Cardiac septum (tissue), 1 donor: ENCODE measurements at places on chromosomes 4 and X. TPM values are rescaled to one million over a fixed set of nuclear protein-coding genes. Genes with fewer than 3 reads are reported as not detected.

DNA sequence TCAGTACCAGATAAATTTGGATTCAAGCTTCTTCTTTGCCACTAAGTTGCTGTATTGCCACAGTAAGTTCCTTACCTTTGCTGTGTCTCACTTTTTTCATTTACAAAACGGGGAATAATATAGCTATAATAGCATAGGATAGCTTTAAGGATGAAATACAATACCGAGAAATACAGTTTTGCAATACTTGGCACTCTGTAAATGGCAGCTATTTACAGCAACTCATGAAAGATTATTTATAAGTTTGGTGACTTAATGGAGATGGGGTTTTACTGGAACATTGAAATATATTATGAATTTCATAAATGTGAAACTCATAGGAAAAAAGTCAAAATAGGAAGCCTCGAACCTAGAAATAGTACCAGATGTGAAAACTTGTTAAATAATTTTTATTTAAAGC is 27.6 kb downstream of the ANXA10 start:
- no peak for DNase-seq

DNA sequence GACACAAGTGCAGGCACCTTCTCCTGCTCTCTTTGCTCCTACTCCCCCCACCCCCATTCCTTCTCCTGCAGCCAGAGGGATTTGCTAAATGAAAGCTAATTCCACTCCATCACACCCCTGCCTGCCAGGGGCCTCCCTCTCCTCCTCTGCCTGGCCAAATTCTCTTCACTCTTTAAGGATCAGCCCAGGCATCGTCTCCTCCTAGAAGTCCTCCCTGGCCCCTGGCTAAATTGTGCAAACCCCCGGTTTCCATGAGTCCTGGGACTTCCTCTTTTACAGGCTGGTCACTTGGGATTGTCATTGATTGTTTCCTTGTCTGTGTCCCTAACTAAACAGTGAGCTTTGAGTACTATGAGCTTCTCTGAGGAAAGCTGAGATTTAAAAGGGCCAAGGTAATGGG is 8.7 kb upstream of the ABLIM2 start:
- no peak for DNase-seq

MAP7D2 gene
- 0.19 TPM for total RNA-seq

GRCh38 chr4:107115185-107115847 is 79.2 kb upstream of the DKK2 start:
- DNase-seq: no peak

GRCh38 chrX:96407501-96407900 is 277.1 kb upstream of the DIAPH2 start:
- no peak for DNase-seq
